Karpas-422 (cell line): ENCODE measurements at places on chromosomes 11 and 22. TPM values are rescaled to one million over a fixed set of nuclear protein-coding genes. Genes with fewer than 3 reads are reported as not detected.

DNA sequence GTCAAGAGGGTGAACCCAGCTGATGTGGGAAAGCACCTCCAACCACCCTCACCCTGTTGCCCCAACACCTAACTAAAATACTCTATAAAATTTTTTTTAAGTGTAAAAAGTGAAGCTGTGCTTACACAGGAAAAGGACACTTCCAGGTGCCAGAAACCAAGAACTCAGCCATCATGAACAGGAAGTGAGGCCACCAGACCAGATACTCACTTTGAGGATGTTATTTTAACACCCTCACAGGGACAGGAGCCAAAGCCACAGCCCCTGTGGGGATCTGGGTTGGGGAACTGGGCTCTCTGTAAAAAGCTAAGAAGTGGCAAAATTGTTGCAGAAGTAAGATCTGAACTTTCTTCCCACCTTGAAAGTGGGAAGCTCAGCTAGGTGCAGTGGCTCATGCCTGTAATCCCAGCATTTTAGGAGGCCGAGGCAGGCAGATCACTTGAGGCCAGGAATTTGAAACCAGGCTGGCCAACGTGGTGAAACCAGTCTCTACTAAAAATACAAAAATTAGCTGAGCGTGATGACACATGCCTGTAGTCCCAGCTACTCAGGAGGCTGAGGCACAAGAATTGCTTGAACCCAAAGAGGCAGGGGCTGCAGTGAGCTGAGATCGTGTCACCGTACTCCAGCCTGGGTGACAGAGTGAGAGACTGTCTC is 3.8 kb downstream of the RSPH14 start:
- DNase-seq = peak; percentile 92
- H3K4me3 ChIP-seq = peak overlapping the region; percentile 28; the same call in 1 of the 2 replicates
- H3K27me3 ChIP-seq = no peaks in the 10 kb centered on the region

- no peak overlapping the region for H3K4me3 ChIP-seq
- H3K27me3 ChIP-seq = no peaks in the 10 kb centered on the region; the same call in 1 of the 2 replicates
- peaks cover 7% of the 10 kb centered on the region for H3K4me1 ChIP-seq
- DNase-seq = no peak
- no peak overlapping the region for H3K27ac ChIP-seq
Measured at GRCh38 chr11:75626889-75627529, 41.8 kb downstream of the MAP6 start.

- H3K27ac ChIP-seq = no peak overlapping the region
- no peak overlapping the region for H3K4me3 ChIP-seq
- H3K4me1 ChIP-seq = no peaks in the 10 kb centered on the region
- no peaks in the 10 kb centered on the region for H3K27me3 ChIP-seq
- no peaks in the 10 kb centered on the region for H3K36me3 ChIP-seq
Measured at GRCh38 chr11:84721561-84721961, 905.6 kb downstream of the DLG2 start.

DNA sequence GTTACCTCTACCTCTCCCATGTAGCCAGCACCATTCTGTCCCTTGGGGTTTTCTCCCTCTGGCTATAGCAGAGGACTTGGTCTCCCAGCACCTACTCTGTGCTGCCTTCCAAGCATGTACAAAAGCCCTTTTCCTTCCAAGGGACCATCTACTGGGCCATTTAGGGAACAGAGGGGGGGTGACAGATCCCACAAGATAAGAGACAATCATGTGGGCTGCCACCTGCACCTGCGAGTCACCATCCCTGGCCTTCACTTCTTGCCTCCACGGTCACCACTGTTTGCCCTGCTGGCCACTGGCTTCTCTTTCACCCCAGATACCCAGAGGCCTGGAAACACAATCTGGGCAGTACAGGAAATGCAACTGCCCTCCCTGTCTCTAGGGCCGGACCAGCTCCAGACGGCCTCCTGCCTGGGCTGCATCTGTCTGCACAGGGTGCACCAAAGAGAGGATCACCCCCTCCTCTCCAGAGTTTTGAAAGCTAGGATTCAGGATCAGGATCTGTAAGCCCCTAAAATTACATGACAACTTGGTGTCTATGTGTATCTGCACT is 160.8 kb upstream of the NECTIN1 start:
- no peak overlapping the region for H3K27ac ChIP-seq
- no peaks in the 10 kb centered on the region for H3K27me3 ChIP-seq
- H3K4me3 ChIP-seq = no peak overlapping the region
- H3K36me3 ChIP-seq = no peaks in the 10 kb centered on the region
- no peaks in the 10 kb centered on the region for H3K4me1 ChIP-seq

DNA sequence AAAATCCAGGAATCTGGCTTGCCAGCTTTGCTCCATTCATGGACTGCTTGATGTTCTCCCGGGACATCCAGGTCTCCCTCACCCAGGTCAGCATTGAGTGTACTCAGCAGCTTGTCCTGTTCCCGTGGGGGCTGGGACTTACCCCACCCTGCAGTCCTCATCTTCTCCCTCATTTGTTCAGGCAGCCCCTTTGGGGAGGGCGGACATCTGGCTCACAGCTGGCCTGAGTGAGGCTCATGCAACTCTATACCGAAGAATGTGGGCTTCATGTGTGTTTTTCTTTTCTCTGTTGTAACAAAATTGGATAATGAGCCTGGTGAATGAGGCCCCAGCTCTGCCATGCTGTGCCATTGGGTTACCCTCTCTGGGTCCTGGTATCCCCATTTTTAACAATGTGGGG is 227.7 kb upstream of the TENM4 start:
- no peak overlapping the region for H3K27ac ChIP-seq
- DNase-seq = no peak
- no peaks in the 10 kb centered on the region for H3K36me3 ChIP-seq
- no peaks in the 10 kb centered on the region for H3K4me1 ChIP-seq
- no peaks in the 10 kb centered on the region for H3K27me3 ChIP-seq

GRCh38 chr22:50274771-50275170 is 4.6 kb upstream of the MAPK11 start:
- no peaks in the 10 kb centered on the region for H3K27me3 ChIP-seq
- H3K4me3 ChIP-seq = no peak overlapping the region
- H3K27ac ChIP-seq = no peak overlapping the region
- DNase-seq = no peak

DNA sequence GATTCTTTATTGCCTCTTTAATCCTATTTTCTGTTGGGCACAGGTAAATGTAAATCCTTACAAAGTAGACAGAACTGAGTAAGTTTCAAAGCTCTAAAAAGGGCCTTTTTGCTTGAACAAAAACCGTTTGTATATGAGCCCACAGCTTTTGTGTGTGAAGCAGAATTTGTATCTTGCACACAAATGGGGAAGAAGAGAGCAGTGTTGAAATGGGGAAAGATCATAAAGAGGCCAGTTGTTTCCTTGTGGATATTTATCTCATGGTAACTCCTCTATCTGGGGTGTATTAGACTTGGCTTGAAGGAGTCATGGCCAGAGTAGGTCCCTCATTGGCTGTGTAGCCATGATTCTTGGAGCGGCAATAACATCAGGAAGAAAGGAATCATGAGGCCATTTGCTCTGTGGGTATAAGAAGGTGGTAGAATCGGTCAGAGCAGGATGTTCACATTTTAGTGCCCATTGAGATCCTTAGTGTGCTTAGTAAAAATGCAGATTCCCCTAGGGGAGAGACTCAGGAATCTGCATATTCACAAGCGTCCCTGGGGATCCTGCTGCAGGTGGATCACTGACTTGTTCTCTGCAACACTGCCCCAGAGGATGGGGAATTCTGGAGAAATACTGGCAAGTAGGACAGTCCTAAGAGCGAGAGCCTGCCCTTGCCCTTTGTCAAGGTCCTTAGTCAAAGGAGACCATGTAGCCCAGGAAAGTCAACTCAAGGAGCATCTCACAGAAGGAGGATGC is 126.5 kb downstream of the LDLRAD3 start:
- DNase-seq = peak; percentile 54
- H3K27me3 ChIP-seq = no peaks in the 10 kb centered on the region
- H3K36me3 ChIP-seq = no peaks in the 10 kb centered on the region
- peak overlapping the region; percentile 20; the same call in 1 of the 2 replicates for H3K4me3 ChIP-seq

- DNase-seq = no peak
- H3K4me3 ChIP-seq = no peak overlapping the region
- H3K36me3 ChIP-seq = no peaks in the 10 kb centered on the region
- H3K27me3 ChIP-seq = no peaks in the 10 kb centered on the region
Measured at GRCh38 chr11:27161071-27161470, 120.5 kb downstream of the BBOX1 start.

- DNase-seq = no peak
- no peaks in the 10 kb centered on the region for H3K27me3 ChIP-seq
- H3K4me3 ChIP-seq = no peak overlapping the region
- no peak overlapping the region for H3K27ac ChIP-seq
Measured at GRCh38 chr22:36950797-36951590, 37.6 kb downstream of the CSF2RB start.

GRCh38 chr22:30930228-30930627 is 38.3 kb downstream of the MORC2 start:
- DNase-seq = no peak
- H3K27ac ChIP-seq = no peak overlapping the region
- H3K27me3 ChIP-seq = no peaks in the 10 kb centered on the region
- H3K4me3 ChIP-seq = no peak overlapping the region
- no peaks in the 10 kb centered on the region for H3K4me1 ChIP-seq

- H3K4me1 ChIP-seq = peaks cover 6% of the 10 kb centered on the region
- no peak overlapping the region for H3K27ac ChIP-seq
- no peak for DNase-seq
- H3K4me3 ChIP-seq = no peak overlapping the region
Measured at GRCh38 chr11:19794161-19794560, 81.5 kb downstream of the NAV2 start.

- no peak for DNase-seq
- no peak overlapping the region for H3K27ac ChIP-seq
- peaks cover 11% of the 10 kb centered on the region for H3K4me1 ChIP-seq
- H3K4me3 ChIP-seq = no peak overlapping the region
- H3K36me3 ChIP-seq = peaks cover 10% of the 10 kb centered on the region; the same call in 1 of the 2 replicates
Measured at GRCh38 chr22:37627545-37627944, 11.9 kb upstream of the SH3BP1 start.

GRCh38 chr22:20625270-20625669 is 117.9 kb downstream of the MED15 start:
- no peak for DNase-seq
- H3K27me3 ChIP-seq = no peaks in the 10 kb centered on the region
- no peak overlapping the region for H3K27ac ChIP-seq

BCO2 gene
- total RNA-seq = 0.40 and 1.1 TPM in 2 replicates
